ENCODE measurements at places on chromosomes 13 and 19.

DNA sequence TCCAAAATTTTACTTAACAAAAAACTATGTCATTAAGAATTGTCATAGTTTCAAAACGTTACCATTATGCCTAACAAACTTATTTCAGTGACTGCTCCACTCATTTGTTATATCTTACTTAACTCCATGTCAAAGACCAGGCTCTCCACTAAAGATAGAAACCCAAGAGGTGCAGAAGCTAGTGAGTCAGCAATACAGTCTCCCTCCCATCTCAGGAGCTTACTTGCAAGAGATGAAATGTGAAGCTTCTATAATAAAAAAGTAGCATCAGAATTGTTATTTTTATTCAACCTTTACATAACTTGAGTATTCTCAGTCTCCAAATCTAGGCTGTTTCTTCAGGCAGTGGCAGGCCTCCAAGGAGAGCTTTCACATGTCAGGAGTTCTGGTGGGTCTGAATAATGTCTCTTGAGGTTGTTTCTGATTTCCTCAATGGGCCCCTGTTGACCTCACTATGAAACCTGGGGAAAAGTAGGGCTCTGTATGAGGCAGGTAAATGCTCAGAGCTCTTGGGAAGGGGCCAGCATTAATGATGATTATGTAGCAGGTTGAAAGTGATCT, 242.0 kb downstream of the NDFIP2 start:
- no peak for DNase-seq

DNA sequence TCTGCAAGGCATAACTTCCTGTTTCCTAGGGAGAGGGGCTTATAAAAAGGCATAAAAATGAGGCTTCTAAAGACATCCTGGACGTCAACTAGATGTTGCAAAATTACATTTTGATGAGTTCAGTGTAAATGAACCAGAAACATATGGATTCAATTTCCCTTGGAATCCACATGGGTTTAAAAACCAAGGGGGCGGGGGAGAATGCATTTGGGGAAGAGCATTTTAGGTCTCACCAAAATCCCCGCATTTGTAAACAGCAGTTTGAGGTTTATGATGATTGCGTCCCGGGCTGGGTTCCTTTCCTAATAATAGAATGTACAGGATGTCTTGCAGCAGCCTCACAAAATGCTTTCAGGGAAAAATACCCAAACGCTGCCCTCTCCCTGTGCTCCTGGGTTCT, 407.8 kb downstream of the ZNF536 start:
- no peak for DNase-seq

GRCh38 chr13:74134777-74135325, 647 bp upstream of the KLF12 start:
- peak; percentile 33 for DNase-seq

DNA sequence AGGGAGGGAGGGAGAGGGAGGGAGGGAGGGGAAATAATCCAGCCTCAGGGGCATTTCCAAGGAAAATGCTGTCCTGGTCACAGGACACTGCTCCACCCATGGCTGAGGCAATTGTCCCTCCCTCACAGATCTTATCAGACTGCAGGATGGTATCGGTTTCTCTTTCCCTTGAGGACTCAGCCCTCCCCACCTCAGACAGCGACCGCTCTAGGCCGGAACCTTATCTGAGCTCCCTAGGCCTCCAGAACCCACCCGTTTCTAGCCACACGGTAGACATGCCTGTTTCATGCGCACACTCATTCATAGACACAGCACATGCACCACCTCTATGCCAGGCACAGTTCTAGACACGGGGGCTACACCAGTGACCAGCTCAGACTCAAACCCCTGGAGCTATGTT, 10.0 kb upstream of the IZUMO2 start:
- no peak for DNase-seq

DNA sequence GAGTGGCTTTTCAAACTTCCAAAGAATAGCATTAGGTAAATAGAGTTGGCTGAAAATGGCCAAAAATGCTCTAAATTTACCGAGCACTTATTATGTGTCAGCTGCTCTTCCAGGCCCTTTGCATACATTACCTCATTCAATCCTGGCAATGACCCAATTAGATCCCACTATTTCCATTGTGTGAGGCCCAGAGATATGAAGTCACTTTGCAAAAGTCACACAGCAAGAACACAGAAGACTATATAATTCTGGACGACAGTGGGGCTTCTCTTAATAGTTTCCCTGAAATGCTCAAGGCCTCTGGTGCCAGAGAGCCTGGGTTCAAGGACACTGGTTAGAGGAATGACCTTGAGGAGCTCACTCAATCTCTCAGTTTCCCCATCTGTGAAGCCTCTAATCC, 146.8 kb downstream of the IER2 start:
- no peak for DNase-seq

- DNase-seq: no peak
Observed at GRCh38 chr19:38739440-38740256, 4.6 kb downstream of the CAPN12 start.

DNA sequence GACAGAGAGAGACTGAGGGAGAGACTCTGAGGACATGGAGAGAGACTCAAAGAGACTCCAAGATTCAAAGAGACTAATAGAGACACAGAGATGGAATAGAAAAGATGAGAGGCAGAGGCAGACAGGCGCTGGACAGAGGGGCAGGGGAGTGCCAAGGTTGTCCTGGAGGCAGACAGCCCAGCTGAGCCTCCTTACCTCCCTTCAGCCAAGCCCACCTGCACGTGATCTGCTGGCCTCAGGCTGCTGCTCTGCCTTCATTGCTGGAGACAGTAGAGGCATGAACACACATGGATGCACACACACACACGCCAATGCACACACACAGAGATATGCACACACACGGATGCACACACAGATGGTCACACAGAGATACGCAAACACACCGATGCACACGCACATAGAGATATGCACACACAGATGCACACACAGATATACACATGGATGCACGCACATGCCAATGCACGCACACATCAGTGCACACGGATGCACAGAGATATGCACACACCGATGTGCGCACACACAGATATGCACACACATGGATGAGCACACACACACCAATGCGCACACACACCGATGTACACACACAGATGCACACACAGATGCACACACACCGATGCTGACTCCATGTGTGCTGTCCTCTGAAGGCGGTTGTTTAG, 3.3 kb upstream of the F10 start:
- no peak for DNase-seq

DNA sequence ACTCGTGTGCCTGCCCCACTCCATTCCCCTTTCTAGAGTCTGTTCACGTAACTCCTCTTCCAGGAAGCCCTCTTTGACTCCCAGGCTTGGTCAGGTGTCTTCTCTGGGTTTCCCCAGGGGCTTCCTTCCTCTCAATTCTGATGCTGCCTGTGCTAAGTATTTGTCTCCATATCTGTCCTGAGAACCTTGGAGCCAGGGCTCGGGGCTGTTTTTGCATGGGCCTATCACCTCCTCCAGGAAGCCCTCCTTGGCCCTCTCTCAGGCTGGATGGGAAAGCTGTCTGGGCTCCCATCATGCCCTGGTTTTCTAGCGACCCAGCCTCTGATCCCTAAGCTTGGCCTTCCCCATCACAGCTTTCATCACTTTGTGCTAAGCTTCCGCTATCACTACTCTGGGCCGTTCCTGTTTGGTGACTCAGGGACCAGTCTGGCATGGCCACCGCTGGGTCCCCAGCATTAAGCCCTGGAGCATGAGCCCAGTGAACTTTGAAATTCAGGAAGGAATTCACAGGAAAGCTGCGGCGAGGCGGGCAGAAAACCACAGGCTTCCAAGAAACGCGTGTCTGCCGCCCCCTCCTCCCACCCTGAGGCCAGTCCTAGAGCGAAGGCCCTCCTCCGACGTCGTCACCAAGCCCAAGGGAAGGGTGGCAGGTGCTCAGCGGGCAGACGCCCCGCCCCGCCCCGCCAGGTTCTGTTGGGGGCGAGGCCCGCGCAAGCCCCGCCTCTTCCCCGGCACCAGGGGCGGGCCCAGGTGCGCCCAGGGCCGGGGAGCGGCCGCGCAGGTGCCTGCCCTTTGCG, 486 bp upstream of the SPINT2 start:
- peak; percentile 63 for DNase-seq

DNA sequence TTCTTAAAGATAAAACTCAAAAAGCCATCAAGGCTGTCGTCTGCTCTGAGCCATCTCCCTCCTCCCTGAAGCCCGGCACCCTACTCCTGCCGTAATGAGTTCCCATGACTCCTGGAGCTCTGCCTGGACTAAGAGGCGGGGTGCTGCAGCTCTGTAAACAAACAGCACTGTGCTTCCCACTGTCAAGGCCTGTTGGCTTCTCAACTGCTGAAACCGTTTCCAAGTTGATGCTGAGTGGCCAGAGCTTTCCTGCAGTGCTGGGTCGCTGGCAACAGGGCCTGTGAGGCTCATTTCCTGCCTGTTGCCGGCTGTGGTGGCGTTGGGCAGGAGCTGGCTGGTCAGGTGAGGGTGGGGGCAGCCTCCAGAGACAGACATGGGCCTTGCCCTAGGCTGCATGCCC, 26.7 kb upstream of the ISYNA1 start:
- no peak for DNase-seq

GRCh38 chr13:38900188-38900587, 90.4 kb downstream of the STOML3 start:
- DNase-seq: no peak

DNA sequence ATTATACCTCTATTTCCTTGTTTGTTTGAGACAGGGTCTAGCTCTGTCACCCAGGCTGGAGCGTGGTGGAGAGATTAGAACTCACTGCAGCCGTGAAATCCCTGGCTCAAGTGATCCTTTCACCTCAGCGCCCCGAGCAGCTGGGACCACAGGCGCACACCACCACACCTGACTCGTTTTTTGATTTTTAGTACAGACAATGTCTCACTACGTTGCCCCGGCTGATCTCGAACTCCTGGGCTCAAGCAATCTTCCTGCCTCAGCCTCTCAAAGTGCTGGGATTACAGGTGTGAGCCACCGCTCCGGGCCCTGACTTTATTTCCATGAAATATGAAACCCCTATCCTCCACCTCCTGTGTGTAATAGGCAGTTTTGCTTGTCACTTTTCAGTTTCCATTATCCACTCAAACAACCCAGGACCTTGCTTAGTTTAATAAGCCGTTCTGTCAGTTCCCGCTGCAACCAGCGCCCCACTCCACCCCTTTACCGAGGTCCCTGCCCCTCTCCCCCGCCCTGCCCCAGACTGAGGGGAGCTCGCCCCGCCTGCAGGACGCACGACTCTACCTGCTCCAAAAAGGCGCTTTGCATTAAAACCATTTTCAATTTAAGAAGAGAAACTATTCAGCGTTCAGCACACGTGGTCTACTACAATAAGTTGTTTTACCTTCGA, 16.9 kb downstream of the ZNF816 start:
- DNase-seq: no peak

DNA sequence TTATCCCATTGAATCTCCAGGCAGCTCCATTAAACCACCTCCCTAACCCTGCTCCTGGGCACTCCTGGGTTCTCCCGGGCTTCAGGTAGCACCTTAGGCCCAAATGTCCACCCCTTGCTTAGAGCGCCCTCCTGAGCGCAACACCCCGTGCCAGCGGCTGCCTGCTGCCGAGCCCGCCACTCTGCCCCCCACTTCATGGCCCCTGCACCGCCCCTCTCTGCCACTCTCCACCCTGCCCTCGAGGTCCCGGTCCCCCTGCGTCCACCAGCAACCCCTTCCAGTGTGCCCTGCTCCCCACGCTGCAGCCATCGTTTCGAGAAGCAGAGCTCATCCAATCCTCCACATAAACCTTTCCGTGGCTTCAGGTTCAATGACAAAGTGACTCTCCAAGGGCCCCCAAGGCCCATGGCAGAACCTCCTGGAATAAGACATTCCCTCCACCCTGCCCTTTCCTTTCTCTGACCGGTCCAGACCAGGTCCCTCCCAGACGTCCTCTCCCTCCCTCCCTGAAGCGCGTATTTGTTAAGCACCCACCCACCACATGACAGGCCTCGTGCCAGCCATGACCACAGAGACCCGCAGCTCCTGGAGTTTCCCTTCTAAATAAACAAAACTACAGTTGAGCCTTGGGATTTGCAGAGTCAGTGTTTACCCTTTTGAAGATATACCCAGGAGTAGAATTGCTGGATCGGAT, 66.6 kb downstream of the ARHGEF18 start:
- DNase-seq: no peak

GRCh38 chr13:50209631-50210030, 194.4 kb downstream of the KCNRG start:
- no peak for DNase-seq

- DNase-seq: no peak
Observed at GRCh38 chr13:59755632-59756290, 408.0 kb downstream of the DIAPH3 start.

- peak; percentile 38 for DNase-seq
Observed at GRCh38 chr19:42270346-42271044, 1.4 kb downstream of the CIC start.

GRCh38 chr19:3243819-3244700, 19.6 kb downstream of the CELF5 start:
- DNase-seq: peak; percentile 11

GRCh38 chr19:29841209-29841558, 29.4 kb downstream of the CCNE1 start:
- no peak for DNase-seq

GRCh38 chr19:34432797-34433196, 4.6 kb downstream of the UBA2 start:
- no peak for DNase-seq

DNA sequence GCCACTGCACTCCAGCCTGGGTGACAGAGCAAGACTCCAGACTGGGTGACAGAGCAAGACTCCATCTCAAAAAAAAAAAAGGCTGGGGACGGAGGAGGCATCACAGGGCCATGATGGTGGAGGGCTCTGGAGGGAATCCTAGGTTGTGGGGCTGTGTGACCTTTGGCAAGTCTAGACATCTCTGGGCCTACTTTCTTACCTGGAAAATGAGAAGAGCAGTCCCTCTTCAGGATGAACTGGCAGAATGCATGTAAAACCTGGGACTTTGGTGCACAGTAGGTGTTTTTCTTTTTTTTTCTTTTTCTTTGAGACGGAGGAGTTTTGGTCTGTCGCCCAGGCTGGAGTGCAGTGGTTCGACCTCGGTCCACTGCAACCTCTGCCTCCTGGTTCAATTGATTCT, 13.7 kb downstream of the CIB3 start:
- no peak for DNase-seq

- no peak for DNase-seq
Observed at GRCh38 chr13:45368005-45368404, 27.0 kb upstream of the TPT1 start.

- no peak for DNase-seq
Observed at GRCh38 chr13:39684531-39685137, 29.2 kb downstream of the COG6 start.

GRCh38 chr13:70255406-70255991, 147.2 kb upstream of the KLHL1 start:
- DNase-seq: no peak

DNA sequence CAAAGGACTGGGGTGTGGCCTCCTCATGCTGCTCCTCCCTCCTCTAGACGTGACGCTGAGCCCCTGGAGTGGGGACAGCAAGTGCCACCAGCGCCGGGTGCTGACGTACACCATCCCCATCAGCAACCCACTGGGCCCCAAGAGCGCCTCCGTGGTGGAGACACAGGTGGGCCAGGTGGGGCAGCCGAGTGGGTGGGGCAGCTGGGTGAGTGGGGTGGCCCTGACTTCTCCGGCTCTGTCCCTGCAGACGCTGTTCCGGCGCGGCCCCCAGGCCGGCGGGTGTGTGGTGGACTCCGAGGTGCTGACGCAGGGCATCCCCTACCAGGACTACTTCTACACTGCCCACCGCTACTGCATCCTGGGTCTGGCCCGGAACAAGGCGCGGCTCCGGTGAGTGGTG, 11.1 kb upstream of the SCN1B start:
- DNase-seq: no peak
